NCI-H187 (cell line): ENCODE measurements at places on chromosomes 11 and 22.

- DNase-seq = no peak
Observed at GRCh38 chr22:19652316-19652715, 62.0 kb upstream of the SEPTIN5 start.

DNA sequence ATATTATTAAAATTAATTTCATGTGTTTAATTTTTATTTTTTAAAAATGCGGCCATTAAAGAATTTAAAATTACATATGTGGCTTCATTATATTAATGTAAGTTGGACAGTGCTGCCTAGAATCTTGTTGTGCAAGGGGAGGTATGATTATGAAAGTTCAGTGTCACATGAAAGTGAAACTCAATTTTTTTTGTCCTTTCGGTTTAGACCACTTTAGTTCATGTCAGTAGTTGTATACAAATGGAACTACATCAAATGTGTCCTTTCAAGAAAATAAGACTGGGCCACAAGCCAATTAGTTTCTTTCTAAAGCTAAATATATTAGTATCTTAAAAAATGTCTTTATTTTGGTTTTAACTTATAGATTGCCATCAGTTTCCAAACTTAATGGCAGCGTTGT lies 35.7 kb downstream of the TBCEL start:
- no peak for DNase-seq

- no peak for DNase-seq
Observed at GRCh38 chr22:22156716-22157347, 87.8 kb upstream of the VPREB1 start.

DNA sequence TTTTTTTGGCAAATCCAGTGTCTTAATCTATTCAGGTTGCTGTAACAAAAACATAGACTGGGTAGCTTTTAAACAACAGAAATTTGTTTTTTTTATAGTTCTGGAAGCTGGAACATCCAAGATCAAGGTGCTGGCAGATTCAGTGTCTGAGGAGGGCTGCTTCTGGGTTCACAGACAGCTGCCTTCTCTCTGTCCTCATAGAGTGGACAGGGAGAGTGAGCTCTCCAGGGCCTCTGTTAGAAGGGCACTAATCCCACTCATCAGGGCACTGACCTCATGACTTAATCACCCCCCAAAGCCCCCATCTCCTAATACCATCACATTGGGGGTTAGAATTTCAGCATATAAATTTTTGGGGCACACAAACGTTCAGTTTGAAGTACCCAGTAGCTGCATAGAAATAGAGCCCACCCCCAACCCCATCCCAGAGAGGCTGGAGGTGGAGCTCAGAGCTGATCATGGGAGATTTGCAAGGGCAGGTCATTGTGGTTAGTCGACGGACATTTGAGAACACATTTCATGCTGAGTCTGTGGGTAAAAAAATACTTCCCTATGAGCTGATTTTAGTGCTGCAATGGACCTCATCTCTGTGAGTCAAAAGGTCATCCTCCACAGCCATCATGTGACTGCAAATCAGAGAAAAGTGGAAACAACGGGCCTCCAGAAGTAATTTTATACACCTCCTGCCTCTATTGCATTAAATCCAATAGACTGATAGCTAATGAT lies 203.1 kb upstream of the CADM1 start:
- no peak for DNase-seq
